ENCODE measurements at places on chromosomes 4 and X. TPM values are rescaled to one million over a fixed set of nuclear protein-coding genes. Genes with fewer than 3 reads are reported as not detected.

KDR gene
- 6.1 TPM for polyA plus RNA-seq

RXFP1 gene
- 1.2 TPM for polyA plus RNA-seq

NXF2 gene
- polyA plus RNA-seq, result not detected

PASD1 gene
- polyA plus RNA-seq, result not detected

TRMT44 gene
- 4.2 TPM for polyA plus RNA-seq

GBA3 gene
- 16.9 TPM for polyA plus RNA-seq

HSFX1 gene
- 0.28 TPM for polyA plus RNA-seq

SLC34A2 gene
- polyA plus RNA-seq, result 0.53 TPM

ADGRG4 gene
- polyA plus RNA-seq, result under 0.01 TPM

RGS12 gene
- 6.4 TPM for polyA plus RNA-seq

MAGEE2 gene
- polyA plus RNA-seq, result not detected

VSIG1 gene
- polyA plus RNA-seq, result not detected

SEPTIN6 gene
- 9.4 TPM for polyA plus RNA-seq

HMGB2 gene
- polyA plus RNA-seq, result 12.3 TPM

COL4A6 gene
- polyA plus RNA-seq, result 0.07 TPM

NXF2B gene
- not detected for polyA plus RNA-seq

TMPRSS11B gene
- polyA plus RNA-seq, result 0.02 TPM

GLOD5 gene
- polyA plus RNA-seq, result 2.1 TPM

CISD2 gene
- 83.2 TPM for polyA plus RNA-seq

CD99L2 gene
- 37.9 TPM for polyA plus RNA-seq

IGSF1 gene
- polyA plus RNA-seq, result 0.21 TPM

THAP6 gene
- 6.4 TPM for polyA plus RNA-seq

SULT1B1 gene
- polyA plus RNA-seq, result 15.7 TPM

PRSS48 gene
- polyA plus RNA-seq, result 0.64 TPM

YIPF6 gene
- polyA plus RNA-seq, result 36.3 TPM

RS1 gene
- polyA plus RNA-seq, result not detected

CT47B1 gene
- polyA plus RNA-seq, result not detected

PLXNB3 gene
- 0.69 TPM for polyA plus RNA-seq

SASH3 gene
- polyA plus RNA-seq, result 3.2 TPM

NEUROG2 gene
- polyA plus RNA-seq, result not detected

ALB gene
- polyA plus RNA-seq, result 33,802 TPM

DMD gene
- 14.6 TPM for polyA plus RNA-seq
